Activated CD4-positive, alpha-beta T cell treated with anti-CD3 and anti-CD28 coated beads for 24 hours (primary cell): ENCODE measurements at places on chromosomes 5 and 9.

- peak; percentile 38 for DNase-seq
These were observed 11.1 kb downstream of the EXD3 start for GRCh38 chr9:137411645-137412380.

DNA sequence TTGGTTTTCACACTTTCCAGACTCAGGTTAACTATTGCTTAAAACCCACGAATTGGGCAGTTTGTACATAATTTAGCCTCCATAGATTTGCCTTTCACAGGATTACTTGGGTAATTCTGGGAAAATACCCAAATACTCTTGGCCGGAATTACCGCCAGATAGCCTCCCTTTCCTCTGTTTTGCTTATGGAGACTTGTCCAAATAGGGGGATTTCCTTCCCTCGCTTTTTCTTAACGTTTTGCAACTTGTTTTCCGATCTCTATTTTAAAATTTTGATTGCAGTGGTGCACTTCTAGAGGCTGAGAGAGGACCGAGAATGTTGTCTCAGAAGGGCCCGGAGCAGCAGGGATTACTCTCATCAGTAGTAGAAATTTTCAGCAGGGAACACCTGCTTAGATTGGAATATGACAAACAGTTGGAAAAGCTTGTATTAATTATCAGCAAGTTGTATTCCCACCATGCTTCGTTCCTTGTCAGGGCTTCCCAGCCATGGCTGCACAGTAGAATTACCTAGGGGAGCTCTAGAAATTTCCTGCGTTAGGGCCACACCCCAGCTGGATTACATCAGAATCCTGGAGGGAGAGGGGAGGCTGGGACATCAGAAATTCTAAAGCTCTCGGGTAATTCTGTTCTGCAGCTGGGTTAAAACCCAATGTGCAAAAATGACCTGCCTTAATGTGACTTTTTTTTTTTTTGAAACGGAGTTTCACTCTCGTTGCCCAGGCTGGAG, 329.1 kb downstream of the SH3GL2 start:
- DNase-seq: no peak

- no peak for DNase-seq
These were observed 3.6 kb downstream of the PSMD5 start for GRCh38 chr9:120839146-120839545.

DNA sequence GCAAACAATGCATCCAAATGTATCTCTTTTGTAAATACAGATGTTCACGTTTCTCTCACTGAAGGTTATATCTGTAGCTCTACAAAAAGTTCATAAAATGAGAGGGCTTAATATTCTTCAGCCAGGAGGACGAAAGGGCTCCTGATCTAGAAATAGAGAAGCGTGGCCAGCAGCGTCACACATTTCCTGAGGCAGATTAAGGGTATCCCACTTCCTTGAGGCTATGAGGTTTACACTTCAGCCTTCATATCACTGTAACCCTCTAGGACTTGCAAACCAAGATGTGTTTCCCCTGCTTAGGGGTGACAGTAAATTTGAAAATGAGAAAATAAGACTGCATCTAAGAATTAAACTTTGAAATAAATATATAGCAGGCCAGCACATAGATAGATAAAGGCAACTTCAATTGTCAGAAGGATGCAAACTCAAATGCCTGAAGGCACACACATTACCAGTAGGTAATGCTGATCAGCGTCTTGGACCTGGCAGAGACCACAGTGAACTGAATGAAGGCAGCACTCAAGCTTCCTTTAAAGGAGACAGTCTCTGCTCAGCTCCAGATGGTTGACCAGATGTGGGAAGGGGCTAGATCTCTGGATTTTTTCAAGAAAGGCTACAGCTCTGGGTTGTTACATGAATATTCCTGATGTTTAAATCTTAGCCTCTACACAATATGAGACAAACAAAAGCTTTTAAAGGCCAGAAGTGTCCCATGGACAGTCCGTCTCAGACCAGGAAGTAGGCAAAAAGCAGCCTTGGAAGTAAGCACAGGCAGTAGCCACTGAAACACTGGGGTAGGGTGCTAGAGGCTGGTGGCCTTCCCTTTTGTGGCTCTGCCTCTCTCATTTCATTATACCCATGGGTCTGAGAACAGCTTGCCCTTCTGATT, 197.7 kb downstream of the MCTP1 start:
- no peak for DNase-seq

DNA sequence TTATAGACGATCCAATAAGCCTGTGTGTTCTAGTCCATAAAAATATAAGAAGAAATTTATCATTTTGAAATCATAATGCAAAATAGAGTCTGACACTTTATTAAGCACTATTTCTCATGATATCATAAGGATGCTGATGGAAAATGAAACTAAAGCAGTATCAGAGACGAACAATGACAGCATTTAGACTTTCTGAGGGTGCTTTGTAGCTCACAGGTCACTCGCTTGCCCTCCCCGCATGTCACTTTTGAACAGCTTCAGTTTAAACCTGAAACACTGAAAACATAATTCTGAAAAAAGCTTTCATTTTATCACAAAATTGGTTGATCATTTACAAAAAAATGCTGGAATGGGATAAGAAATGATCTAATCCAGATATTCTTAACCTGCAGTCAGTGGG, 247.1 kb downstream of the EBF1 start:
- DNase-seq: no peak

- DNase-seq: no peak
These were observed 411.6 kb downstream of the BNC2 start for GRCh38 chr9:16458696-16459420.
